ENCODE measurements at places on chromosomes 1 and 21. TPM values are rescaled to one million over a fixed set of nuclear protein-coding genes. Genes with fewer than 3 reads are reported as not detected.

The MEX3A gene
- total RNA-seq: 0.73 TPM

GRCh38 chr1:182684116-182684828 is at the start of gene RGS8:
RGS8 (minus strand) TSS chr1:182684587; CDS start chr1:182669649, 14,938 bp downstream.
- no peak for DNase-seq

- no peak for DNase-seq
Observed at GRCh38 chr1:97364086-97364485, 556.7 kb downstream of the DPYD start.

- no peak for DNase-seq
Observed at GRCh38 chr21:31802331-31802730, 70.4 kb upstream of the SCAF4 start.

The KIAA0040 gene
- 93.6 TPM for total RNA-seq

GRCh38 chr1:84121360-84121759 is 22.7 kb upstream of the PRKACB start:
- no peak for DNase-seq

DNA sequence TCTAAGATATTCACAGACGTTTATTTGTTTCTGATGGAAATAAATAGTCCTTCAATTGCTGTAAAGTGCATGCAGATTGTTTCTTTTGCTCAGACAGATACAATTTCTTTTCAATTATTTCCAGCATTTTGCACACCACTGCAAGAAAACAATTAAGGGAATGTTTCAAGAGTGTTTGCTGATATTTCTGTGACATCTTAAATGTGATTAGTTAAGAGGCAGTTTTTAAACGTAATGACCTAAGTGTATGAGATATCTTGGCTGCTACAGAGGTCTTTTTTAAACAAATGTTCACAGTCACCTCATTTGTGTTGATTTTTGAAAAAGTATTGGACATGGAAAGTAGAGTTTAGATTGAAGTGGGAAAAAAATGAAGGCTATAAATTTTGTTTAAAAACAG is 262.3 kb upstream of the BRINP3 start:
- DNase-seq: no peak

The KCNE2 gene
- not detected for total RNA-seq

DNA sequence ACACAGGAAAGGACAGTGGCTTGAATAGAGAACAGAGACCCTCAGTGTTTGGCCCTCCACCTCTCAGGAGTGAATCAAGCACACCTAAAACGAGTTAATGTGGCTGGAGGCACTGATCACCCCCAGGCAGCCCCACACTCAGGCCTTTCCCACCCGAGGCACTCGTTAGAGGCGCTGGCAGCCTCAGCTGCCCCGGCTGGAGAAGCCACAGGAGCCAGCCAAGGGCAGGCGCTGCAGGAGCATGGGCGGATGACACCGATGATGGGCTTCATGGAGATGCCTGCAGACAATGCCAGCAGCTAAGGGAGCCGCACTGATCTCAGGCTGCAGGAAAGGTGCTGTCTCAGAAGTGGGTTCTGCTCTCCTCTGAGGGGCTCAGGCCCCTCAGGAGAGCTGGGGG is 24.1 kb upstream of the ABCG1 start:
- DNase-seq: no peak

The AIRE gene
- total RNA-seq: 0.24 TPM

- no peak for DNase-seq
Observed at GRCh38 chr1:40703316-40703715, 11.8 kb downstream of the NFYC start.

DNA sequence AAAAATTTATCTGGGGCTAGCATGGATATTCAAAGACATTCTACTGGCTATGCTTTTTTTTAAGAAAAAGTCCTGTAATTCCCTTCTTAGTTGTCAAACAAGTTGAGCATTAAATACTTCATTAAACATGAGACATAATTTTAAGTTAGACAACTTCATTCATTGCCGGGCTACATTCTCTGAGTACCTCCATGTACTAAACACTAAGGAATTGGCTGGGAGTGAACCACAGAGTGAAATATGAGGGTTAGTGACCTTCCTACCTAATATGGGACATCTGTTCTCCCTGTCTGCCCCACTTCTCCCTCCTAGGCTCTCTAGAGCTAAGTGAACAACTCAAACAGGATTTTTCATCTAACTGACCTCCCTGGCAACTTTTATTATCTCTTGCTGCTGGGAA is 370.4 kb downstream of the VAV3 start:
- no peak for DNase-seq

GRCh38 chr1:38833146-38833545 is 26.4 kb downstream of the RRAGC start:
- no peak for DNase-seq

- DNase-seq: no peak
Observed at GRCh38 chr1:180196436-180197003, 33.5 kb upstream of the LHX4 start.

DNA sequence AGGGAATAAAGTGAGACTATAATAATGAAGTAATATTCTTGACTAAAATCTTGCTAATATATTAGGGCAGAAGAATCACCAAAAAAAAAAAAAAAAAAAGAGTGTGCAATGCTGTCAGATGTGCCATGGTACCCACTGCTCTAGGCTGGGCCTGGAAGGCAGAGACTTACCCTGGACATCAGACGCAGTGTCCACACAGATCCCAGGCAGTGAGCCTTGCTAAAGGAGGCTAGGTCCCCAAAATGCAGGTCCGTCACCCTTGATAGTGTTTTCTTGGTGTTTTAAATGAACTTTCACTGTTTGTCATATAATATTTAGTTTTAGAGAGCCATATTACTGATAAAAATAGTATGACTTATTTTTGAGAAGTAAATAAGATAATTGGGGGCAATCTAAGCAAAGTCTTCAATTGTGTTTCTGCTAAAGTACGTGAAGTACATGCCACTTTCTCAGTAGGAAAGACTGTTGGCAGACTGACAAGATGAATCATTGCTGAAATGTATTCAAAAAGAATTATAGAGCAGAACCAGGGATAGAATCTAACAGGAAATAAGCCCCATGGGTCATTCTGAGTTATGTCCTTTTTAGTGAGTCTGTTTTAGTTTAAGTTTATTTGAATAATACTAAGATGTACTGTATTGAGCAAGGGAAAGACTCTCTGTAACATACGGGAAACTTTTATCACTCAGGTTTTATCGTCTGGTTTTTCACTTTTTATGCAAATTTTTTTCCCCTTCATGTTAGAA is 74.6 kb upstream of the PDC start:
- DNase-seq: no peak

DNA sequence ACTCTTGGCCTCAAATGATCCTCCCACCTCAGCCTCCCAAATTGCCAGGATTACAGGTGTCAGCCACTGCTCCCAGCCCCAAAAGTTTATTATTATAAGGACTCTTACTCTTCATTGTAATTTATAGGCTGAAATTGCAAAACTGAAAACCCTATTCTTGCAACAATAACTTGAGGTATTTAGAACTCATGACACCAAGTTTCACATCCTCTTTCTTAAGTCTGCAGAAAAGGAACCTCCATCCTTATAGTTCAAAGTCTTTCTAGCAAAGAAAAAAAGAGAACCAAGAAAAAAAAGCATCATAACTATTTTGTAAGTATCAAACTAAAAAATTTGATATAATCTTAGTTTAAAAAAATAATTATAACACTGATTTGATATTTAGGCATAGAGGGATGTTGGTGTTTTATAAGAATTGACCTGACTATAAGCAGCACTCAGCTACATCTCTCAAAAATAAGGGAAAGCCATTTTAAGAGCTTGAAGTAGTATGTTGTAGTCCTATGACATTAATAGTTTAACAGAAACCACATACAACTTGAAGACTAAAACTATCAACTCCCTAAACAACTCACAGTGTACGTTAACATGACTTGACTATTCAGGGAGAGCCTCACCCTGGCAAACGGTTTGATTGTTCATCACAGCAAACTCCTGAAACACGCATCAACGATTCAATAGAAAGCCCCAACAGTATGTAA is 122.4 kb downstream of the AKT3 start:
- peak; percentile 76 for DNase-seq

GRCh38 chr1:156767879-156768604 is 707 bp downstream of the PRCC start:
- no peak for DNase-seq

DNA sequence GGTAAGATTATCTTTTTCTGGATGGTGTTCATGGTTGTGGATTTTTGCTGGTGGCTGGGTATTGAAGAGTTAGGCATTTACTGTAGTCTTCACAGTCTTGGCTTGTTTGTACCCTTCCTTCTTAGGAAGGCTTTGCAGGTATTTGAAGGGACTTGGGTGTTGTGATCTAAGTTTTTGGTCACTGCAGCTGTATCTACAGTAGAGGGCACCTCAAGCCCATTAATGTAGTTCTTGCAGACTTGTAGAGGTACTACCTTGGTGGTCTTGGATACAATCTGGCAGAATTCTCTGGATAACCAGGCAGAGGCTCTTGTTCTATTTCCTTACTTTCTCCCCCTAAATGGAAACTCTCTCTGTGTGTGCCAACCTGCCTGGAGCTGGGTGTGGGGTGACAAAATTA is 155.8 kb upstream of the BRINP3 start:
- DNase-seq: no peak

GRCh38 chr1:118659646-118660045 is 328.5 kb downstream of the TBX15 start:
- no peak for DNase-seq
